Adrenal gland (tissue), 19 donors: ENCODE measurements at places on chromosomes 7 and 10.

- DNase-seq, result peak; percentile 80
These were observed at the start of gene PON2 for GRCh38 chr7:95434557-95435421. TSS of gene PON2 (minus strand) at chr7:95435028. CDS start at chr7:95434951, 77 bp downstream.

DNA sequence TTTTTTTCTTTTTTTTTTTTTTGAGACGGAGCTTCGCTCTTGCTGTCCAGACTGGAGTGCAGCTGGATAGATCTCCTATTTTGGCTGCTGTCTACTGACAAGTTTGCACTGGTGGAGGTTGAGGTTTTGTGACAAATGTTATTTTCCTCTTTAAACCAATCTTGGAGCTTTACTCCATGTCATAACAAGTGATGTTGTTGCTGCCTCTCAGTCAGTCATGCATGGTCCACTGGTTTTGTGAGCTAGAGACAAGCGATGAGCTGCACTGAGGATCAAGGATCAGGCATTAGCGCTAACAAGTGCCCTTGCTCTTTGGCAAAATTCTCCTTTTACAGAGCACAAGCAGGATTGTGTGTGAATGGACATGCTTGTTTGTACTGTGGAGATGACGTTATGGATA, 805 bp upstream of the WDFY4 start:
- no peak for DNase-seq

GRCh38 chr7:26329520-26330255, 38.0 kb downstream of the SNX10 start:
- DNase-seq, result peak; percentile 29

DNA sequence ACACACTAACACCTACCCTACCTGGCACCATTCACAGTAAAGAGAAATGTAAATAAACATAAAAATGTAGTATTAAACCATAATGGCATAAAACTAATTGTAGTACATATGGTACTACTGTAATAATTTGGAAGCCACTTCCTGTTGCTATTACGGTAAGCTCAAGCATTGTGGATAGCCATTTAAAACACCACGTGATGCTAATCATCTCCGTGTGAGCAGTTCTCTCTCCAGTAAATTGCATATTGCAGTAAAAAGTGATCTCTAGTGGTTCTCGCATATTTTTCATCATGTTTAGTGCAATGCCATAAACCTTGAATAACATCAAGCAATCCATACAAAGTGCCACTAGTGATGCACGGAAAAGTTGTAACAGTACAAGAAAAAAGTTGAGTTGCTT, 75.4 kb downstream of the CFTR start:
- no peak for DNase-seq

GRCh38 chr10:114376523-114376922, 27.8 kb downstream of the AFAP1L2 start:
- DNase-seq, result no peak
